AG20443 (cell line): ENCODE measurements at places on chromosomes 11 and 22.

DNA sequence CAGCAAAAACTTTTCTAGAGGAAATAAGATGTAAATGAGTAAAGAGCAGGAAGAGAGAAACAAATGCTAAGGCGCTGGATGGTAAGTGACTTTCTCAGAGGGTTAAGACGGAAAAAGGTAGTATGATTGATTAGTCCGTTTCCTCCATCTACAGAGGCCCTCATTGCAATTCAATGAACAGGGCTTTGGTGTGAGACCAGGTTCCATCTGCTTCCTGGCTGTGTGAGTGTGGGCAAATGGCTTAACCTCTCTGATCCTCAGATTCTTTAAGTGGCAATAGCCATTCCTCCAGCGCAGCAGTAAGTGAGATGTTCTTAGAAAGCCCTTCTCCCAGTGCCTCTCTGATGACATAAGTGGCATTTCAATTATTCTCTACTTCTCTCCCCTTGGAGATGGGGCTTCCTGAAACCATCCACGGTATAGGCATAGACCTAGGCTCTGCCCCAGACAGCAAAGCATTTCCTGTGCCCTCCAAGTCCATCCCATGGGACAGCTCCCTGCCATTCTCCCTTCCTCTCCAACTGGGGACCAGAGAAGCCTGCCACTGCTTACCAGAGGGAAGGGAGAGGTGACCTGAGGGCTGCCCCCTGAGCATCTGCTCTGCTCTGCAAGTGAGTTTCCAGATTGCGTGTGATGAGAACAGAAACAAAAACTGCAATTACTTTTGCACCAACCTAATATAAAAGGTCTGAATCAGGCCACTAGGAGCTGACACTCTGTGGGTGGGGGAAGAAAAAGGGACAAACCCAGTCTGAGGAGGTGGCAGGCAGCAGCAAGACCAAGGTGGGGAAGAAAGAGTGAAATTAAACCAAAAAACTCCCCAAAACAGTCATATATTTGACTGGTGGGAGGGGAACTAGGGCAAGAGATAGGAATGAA is 12.7 kb upstream of the CD44 start:
- peak; percentile 12 for DNase-seq

DNA sequence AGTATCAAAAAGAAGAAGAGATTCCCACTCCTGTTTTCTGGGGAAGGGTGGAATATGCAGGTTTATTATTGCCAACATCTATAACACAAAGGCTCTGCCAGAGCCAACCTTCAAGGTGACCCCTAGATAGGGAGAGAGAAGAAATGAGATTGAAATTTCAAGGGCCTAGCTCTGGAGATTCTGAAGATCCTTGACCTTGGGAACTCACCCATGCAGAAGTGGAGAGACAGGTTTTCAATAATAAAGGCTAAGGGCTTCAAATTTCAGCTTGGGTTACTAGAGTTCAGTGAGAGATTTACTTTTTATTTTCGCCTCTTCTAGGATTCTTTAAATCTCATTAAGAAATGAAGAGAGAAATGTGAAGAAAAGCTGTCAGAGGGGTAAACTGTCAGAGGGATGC is 98.4 kb downstream of the CD44 start:
- no peak for DNase-seq

GRCh38 chr11:74990941-74991340 is 2.2 kb downstream of the NEU3 start:
- DNase-seq = no peak

DNA sequence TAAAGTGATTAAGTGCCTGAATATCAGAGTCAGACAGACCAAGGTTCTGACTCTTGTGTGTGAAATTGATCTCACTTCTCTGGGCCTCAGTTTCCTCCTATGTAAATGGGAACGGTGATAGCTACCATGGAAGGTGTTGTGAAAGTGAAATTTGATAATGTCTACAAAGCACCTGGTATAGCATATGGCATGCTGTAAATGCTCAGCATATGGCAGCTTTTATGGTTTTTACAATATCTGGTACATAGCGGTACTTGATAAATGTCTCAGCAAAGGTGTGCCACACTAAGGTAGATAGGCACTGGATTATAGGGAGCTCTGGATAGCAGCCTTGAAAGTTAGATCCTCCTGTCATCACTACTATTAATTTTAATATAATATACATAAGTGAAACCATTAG is 19.9 kb downstream of the POU2AF2 start:
- no peak for DNase-seq

- DNase-seq = no peak
Observed at GRCh38 chr11:19435306-19435989, 194.7 kb upstream of the E2F8 start.

GRCh38 chr11:68092411-68092810 is 28.8 kb downstream of the CHKA start:
- DNase-seq = no peak

DNA sequence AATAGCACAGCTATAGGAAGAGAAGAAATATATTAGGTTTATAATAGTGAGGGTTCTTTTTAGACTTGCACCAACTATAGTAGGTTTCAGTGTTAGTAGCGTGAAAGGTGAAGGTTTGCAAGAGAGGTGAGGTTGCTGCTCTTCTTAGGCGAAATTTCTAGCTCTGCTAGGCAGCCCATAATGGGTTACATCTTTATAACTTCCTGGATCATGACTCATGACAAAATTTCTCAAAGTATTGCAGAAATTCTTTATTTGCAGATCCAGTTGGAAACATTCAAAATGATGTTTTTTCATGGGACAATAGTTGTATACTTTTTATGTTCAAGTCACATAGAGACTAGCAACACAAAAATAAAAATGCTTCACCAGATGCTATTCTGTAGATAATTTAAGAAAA is 260.0 kb downstream of the SOX6 start:
- peak; percentile 21 for DNase-seq

DNA sequence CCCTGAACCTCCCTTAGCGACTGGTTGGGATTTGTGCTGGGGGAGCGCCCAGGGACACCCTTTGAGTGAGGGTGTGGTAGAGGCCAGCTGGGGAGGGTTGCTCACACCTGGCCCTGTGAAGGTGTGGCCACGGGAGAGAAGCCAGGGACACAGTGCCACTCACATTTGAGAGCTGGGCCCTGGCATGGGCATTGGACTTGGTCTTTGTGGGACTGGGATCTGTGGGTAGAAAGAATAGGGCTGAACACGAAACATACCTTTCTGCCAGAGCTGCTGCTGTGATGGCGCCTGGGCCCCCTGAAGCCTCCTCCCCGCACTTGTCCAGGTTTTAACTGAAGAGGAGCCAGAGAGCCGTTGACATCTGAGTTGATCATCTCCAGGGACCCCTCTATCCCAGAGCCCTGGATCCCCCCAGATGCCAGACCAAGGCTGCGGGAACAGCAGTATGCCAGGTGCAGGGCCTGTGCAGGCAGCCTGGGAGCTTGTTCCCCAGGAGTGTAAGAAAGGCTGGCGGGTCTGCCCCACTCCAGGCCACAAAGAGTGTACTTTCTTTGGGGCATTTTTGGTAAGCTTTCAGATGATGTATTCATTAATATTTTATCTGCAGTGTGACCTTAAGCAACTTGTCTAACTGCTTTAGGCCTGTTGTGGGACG is 284.1 kb downstream of the TBC1D22A start:
- DNase-seq = no peak

GRCh38 chr11:76155500-76156227 is 50.6 kb downstream of the WNT11 start:
- no peak for DNase-seq

GRCh38 chr11:130131961-130132850 is 27.4 kb upstream of the ST14 start:
- peak; percentile 81 for DNase-seq

DNA sequence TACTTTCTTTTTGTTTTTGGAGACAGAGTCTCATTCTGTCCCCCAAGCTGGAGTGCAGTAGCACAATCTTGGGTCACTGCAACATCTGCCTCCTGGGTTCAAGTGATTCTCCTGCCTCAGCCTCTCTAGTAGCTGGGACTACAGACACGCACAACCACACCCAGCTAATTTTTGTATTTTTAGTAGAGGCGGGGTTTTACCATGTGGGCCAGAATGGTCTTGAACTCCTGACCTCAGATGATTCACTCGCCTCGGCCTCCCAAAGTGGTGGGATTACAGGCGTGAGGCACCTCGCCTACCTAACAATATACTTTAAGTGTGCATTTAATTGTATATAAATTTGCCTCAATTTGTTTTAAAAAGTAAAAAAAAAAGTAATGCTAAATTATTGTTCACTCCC is 38.4 kb downstream of the GRK3 start:
- DNase-seq = no peak

DNA sequence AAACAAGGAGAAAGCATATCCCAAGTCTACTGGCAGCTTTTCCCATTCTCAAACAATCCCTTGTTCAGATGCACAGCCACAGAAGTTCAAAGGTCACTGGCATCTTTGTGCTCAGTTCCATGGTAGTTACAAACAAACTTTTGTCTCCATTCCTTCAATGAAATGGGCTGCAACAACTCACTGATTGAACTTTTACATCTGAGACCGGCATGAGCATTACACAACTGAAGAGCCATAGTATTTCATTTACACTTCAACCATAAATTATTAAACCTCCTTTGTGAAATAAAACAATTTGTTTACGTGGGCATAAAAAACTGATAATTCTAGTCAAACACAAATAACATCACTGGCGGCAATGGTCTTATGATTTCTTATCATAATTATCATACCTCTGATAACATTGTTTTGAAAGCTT is 67.8 kb upstream of the ARHGAP32 start:
- DNase-seq = no peak

DNA sequence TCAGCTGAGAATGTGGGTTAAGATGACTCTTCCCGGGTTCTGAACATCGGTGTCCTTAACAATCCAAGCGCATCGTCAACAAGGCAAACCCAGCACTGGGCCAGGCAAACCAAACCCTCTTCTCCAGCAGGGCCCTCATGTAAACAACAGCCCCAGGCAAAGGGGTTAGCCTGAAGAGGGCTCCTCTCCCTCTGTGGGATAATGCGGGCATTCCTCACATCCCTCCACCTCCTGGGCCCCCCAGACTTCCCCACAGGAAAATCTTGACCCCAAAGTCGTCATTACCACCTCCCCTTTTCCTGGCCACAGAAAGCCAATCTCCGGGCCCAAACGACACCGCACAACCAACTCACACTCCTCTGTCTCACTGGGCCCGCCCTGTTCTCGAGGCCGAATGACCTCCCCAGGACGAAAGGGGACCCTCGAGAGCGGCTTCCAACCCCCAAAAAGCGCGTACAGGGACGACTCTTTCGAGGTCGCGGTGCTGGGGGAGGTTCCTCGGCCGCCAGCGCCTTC is 566 bp downstream of the DDB1 start:
- DNase-seq = peak; percentile 67

GRCh38 chr11:128596250-128596649 is 8.9 kb upstream of the ETS1 start:
- DNase-seq = no peak

DNA sequence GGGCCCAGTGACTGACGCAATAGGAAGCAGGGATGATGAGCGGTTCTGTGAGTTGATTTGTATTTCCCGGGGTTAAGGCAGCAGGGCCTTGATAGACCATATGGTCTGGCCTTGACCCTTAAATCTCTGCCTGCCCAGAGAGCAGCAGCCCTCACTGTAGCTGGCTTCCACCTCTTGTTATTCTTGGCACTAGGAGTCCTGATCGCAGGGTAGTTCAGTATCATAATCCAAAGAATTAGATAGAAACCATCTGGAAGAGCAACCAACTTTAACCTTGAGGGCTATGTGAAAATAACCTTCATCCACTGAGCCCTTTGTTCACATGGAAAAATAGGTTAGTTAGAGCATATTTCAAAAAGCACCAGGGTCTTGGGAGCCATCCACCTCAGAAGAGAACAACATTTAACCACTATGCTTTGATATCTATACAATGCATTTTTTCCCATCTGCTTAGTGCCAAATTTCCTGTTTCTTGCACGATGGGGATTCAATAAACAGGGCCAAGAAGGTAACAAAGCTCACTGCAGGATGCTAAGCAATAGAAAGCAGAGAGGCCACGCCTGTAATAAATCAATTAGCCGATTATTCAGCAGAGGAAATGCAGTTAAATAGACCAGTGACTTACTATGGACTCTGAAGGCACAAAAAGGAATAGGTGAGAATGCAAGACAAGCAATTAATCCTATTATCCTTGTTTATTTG is 761.3 kb downstream of the OPCML start:
- peak; percentile 12 for DNase-seq

- DNase-seq = no peak
Observed at GRCh38 chr11:126362879-126363655, 7.6 kb downstream of the ST3GAL4 start.

DNA sequence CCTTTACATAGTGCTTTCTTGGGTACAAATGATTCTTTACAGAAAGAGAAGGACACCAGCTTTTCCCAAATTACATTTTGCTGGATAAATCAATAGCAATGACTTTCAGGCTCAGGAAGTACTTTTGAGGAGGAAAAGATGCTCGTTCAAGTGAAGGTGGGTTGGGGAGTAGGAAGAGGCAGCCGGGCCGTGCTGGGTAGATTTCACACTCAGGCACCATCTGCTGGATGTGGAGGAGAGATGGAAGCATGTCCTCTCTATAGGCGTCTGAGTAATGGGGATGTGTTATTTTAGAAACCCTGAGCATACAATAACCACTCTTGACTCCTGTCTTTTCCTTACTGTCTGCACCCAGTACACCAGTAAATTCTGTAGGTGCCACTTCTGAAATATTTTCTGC is 152.3 kb upstream of the LARGE1 start:
- no peak for DNase-seq

DNA sequence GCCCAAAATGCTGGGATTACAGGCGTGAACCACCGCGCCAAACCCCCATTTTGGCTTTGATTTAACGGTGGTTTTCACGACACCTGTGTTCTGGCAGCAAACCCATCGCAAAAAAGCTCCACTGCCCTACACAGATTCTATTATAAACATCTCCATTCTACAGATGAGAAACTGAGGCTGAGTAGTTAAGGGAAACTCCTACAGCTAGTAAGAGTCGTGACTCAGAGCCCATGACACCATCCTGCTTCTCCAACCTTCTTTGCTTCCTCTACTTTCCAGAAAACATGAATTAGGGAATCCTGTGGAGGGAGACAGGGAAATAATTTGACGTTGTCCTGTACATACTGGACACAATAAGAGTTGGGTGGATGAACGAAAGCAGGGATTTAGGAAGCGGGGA is 429 bp upstream of the SNX15 start:
- no peak for DNase-seq

DNA sequence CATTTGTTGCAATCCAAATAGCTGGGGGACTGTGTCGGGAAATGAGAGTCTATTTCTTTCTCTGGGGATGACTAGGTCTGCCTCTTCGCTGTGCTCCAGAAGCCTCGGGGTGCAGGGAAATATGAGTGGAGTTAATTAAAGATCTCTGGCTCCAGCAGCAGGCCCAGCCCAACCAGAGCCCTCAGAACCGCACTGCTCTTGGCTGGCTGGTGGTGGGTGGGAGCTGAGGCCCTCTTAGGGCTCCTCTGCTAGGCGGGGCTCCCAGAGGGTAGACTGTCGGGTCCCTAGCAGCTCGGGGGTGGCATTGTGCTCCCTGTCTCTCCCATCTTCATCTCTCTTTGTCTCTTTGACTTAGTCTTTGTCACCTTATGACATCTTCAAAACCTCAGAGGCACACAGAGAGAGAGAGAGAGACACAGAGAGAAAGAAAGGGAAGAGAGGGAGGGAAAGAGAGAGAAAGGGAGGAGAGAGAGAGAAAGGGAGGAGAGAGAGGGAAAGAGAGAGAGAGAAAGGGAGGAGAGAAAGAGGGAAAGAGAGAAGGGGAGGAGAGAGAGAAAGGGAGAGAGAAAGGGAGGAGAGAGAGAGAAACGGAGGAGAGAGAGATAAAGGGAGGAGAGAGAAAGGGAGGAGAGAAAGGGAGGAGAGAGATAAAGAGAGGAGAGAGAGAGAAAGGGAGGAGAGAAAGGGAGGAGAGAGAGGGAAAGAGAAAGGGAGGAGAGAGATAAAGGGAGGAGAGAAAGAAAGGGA is 20.2 kb downstream of the MPPED1 start:
- DNase-seq = no peak
